ENCODE measurements at places on chromosomes 3 and 15. TPM values are rescaled to one million over a fixed set of nuclear protein-coding genes. Genes with fewer than 3 reads are reported as not detected.
A peak's percentile ranks its signal among the peaks of the same experiment; 100 is the strongest.

DNA sequence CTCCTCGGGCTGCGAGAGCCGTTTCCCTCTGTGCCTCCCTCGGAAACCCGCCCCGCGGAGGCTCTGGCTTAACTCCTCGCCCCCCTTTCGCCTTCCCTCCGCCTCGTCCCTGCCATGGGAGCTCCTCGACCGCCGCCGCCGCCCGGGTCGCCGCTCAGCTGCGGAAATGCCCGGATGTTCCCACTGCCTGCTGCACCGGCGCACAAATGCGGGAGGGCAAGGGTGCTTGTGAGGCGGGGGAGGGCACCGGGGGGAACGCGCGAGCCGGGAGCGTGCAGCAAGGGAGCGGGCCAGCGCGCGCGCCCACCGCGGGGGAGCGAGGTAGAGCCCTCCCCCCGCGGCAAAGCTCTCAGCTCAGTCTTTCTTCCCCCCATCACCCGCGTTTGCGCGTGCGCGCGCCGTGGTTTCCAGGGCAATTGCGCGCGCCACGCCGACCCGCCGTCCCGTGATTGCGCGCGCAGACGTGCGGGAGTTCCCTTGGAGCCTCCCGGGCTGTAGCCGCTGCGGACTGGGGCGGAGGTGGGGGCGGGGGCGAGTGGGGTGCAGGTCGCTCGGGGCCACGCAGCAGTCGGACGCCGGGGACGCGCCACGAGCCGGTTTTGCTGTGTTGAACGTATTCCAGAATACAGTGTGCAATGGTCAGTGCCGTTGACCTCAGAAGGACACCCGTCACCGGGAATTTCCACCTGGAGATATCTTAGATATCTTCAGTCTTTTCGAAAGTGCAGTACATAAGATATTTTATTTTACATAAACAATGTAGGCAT, at the start of gene DMXL2:
Gene DMXL2 (minus strand): TSS at position 168 of the 767 bp plus-strand sequence. CDS start 226 bp downstream, outside the sequence.
- peak; percentile 83 for DNase-seq

GRCh38 chr3:35639254-35640186, at the start of gene ARPP21:
ARPP21 (plus strand) TSS chr3:35639525; CDS start chr3:35681752, 42,227 bp downstream.
- DNase-seq, result no peak

DNA sequence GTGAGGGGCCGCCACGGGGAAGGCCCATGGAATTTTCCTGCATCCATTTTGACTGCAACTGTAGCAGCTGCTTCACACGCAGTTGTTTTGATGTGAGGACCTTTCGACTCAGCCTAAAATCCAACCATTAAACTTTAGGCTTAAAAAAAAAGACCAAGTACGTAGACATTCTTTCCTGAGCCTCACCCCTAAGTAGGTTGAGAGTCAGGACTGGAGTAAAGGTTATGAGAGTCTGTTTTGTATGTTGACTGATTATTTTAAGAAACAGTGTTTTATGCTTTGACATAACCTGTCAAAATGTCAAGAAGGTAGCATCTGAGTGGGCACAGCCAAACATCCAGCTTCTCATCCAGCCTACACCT, 45.7 kb upstream of the AMOTL2 start:
- no peak for DNase-seq

DNA sequence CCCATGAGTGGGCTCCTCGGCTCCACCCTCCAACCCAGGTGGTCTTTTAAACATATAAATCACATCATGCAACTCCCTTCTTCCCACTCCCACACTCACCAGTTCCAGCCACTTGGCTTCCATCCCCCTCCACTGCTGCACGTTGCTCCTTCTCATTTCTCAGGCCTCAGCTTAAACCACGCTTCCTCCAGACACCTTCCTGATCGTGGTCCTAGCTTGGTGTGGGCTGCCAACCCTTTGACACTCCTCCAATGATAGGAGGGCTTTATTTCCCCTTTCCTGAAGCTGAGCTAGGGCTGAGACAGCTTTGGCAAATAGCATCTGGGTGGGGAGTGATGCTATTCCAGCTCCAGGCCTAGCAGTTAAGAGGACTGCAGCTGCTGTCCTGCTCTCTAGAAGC, 130.1 kb downstream of the SRGAP3 start:
- no peak for DNase-seq

DNA sequence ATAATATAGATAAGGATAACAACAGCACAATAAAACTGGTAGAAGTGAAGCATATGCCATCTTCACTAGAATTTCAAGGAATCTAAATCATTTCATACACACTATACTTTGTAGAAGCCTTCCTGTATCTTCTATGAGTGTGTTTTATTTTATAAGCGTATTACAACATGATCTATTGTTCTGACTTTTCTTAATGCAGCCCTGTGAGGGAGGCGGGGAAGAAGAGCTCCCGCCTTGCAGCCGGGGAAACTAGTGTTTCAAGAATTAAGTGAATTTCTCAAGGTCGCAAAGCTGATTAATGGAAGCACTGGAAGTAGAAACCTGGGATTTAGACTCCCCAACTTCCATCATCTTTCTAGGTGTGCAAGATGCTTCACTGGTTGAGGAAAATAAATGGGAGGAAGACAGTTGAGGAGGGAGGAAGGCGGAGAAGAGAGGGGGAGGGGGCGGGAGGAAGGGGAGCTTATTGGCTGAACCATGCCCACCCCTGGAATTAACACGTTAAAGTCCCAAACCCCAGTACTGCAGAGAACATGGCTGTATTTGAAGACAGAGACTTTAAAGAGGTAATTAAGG, 32.9 kb downstream of the VGLL4 start:
- no peak for DNase-seq

DNA sequence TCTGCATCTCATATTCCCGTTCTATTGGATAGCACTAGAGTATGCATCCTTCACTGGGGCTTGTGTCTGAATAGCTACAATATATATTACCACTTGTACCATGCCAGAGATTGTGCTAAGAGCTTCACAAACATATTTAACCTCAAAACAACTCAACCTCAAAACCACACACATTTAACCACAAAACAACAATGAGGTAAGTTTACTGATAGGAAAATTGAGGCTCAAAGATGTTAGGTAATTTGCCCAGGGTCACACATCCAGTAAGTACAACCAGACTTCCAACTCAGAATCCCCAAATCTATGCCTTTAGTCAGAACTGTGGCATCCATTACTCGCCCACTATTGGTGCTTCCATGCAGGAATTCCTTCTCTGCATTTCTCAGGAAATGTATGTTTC, 220.0 kb downstream of the FAM43A start:
- DNase-seq, result no peak

DNA sequence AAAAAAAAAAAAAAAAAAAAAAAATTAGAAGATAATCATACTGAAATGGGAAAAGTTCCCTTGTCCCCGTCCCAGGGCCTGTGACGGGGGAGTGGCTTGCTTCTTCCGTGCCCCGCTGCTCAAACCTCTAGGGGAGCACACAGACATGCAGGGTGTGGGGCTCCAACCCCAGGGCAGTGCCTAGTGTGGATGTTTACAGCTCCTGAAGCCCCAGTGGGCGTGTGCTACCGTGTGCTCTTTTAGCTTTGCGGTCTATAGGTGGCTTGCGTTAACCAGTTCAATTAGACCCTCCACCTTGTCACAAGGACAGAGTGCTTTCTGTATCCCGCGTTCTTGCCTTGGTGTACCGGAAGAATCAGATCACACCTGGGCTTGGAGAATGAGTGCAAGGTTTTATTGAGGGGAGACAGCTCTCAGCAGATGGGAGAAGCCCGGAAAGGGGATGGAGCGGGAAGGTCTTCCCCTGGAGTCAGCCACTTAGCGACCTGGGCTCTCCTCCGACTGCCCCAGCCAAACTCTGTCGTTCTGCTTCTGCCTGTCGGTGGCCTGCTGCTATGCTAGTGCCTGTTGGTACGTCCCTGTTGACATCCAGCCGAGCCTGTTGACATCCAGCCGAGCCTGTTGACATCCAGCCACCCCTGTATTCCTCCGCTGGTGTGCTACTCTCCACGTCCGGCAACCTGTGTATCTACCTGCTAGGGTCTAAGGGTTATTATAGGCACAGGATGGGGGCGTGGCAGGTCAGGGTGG, 569.8 kb downstream of the VGLL3 start:
- DNase-seq, result no peak

DNA sequence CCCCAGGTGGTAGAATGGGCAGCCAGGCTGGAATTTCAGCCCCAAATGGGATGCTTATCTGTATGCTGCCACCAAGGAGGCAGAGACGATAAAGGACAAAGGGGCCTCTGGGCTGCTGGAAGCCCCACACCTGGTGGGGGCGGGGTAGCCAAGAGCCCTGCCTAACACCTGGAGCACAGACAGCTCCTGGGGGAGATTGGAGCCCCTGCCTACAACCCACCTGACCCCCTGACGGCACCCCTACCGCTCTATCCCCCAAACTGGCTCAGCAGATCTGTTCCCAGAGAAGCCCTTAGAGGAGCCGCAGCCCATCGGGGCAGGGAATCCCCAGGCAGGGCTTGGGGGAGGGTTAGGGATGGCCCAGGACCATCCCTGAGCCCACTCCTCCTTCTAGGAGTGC, 15.8 kb upstream of the SEMA3F start:
- no peak for DNase-seq

DNA sequence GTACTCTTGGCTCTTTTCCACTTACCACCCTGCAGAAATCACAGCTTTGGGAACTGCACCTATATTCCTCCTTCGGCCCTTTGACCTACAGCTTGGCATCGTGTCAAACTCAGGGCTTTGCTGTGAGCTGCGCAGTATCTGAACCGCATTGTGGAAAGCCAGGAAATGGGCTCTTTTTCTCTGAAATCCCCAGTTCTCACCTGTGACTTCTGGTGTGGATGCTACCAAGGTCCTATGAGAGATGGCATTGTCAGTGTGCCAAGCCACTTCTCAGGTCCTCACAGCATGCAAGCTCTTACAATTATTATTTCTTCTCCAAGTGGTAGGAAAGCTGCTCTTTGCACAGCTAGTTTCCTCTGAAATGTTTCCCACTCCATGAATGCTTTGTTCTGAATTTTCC, 450.6 kb upstream of the TBL1XR1 start:
- DNase-seq, result peak; percentile 15

DNA sequence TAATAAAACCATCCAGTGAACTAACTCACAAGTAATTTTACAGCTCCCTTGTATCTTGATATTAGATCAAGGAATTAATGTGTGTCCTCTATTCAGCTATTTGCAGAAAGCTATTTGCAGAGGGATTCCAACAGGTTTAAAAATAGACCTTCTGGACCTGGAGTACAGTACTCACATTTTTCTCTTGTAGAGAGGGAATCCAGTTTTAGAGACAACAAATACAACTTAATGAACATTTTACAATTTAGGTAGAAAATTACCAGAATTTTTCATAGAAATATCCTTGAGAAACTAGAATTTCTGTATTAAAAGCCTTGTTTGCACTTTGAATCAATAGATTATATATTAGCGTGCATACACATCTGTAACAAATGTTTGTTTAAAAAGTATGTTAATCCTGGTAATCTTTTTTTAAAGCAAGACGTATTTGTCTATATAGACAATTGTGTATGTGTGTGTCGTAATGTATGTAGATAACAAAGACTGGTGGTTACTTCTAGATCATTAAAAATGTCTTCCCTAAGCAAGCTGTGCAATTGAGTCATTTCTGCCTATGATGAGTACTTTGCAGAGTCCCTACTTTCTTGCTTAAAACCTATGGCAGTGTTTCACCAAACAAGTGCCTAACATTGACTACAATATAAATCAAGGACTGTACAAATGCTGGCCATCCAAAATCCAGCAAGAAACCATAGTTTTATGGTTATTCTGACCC, 57.9 kb downstream of the PPP2R3A start:
- DNase-seq, result no peak

DNA sequence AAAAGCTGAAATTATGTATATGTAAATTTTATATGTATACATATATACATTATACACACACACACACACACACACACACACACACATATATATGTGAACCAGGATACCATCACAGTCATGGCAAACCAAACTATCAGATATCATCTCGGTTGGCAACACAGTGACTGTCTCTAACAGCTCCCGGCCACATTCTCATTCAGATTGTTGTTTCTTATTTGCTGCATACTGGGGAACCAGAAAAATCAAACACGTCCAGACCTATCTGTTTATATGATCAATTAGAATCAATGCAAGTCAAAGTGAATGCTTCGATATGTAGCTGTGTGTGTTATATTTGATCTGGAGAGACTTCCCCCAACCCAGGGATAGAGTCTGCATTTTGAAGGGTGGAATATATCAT, 61.1 kb downstream of the TIPARP start:
- no peak for DNase-seq

DNA sequence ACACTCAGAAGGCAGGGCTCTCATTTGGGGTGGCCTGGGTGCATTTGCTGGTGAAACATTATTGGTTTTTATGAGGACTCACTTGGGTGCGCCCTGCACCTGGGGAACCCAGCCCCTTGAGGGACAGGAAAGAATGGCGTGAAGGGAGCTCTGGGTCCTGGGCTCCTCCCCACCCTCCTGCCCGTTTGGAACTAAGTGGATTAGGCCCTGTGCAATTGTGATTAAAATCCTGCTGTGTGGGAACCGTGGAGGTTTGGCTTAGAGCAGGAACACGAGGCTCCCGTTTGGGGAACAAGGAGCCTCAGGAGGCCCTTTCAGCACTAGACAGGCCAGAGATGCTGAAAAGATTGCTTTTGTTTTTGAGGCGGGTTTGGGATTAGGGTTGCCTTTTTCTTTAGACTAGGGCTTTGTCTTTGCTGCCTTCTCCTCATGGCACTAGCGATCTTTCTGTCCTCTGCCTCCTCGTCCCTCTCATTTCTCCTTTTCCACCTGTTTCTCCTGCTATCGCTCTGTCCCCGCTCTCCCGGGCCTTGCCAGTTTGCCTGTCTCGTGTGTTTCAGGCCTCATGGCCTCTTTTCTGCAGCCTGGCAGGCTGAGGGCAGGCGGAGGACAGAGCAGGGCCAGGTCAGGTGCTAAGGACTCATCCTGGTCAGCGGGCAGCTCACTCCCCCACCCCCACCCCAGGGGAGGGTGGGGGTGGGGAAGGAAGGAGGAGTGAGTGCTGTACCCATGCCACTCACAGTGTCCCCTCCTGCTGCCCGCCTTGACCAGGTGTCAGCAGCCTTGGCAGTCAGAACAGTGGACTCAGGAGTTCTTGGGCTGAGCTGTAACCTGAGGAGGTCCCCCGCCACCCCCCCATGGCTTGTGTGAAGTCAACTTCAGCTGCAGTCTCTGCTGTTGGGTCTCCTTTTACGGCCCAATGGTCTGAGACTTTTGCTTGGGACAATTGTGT, 8.6 kb downstream of the MAPKAPK3 start:
- no peak for DNase-seq

- DNase-seq, result no peak
Measured at GRCh38 chr3:17481116-17481515, 261.3 kb downstream of the TBC1D5 start.

- DNase-seq, result peak; percentile 56
Measured at GRCh38 chr3:23806534-23807423, 1.0 kb downstream of the UBE2E1 start.

GRCh38 chr3:51311055-51311454, 74.0 kb upstream of the MANF start:
- DNase-seq, result no peak

ZNF620 gene
- 4.4 TPM for total RNA-seq

SNTN gene
- not detected for total RNA-seq

LINGO1 gene
- total RNA-seq, result not detected

CAPN3 gene
- 16.5 TPM for total RNA-seq

ZBTB47 gene
- total RNA-seq, result 30.5 TPM

DLL4 gene
- 11.4 TPM for total RNA-seq

FBLN2 gene
- total RNA-seq, result 34.2 TPM
